NAMALWA (cell line): ENCODE measurements at places on chromosomes 7 and 10.
A peak's percentile ranks its signal among the peaks of the same experiment; 100 is the strongest.

- no peak for DNase-seq
Measured at GRCh38 chr7:27191833-27192545, 7.0 kb upstream of the HOXA11 start.

DNA sequence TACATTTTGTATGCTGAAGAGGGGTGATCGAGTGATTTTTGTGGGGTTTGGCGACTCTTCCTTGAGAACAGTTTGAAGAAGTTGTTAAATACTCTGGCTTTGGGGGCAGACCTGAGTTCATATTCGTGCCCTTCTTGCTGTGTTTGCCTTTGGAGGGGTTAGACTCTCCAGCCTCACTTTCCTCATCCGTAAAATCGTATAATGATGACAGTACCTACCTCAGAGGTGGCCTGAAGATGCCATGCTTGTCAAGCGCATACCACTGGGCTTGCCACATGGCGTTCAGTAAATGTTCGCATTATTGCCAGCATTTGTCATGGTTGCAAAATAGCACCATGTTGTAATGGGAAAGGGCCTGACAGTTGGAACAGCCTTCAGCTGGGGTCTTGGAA is 1.3 kb downstream of the STK17A start:
- DNase-seq: peak; percentile 79

GRCh38 chr10:132679217-132679595 is 106.7 kb downstream of the NKX6-2 start:
- DNase-seq: no peak

DNA sequence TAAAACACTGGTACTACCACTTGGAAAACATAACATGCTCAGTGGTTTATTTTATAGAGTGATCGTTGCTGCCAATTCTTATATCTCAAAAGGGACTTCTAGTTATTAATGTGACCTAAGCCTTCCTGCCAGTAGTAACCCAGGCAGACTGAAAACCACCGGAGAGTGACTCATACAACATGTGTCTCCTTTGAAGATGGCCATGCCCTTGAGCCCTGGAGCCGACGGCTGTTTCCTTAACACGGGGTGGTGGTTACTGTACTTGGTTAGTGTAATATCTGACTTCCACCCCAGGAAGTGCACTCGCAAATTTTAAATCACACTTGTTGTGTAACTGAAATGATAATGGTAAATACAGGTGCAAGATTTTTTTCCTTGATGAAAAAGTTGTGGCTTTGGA is 30.5 kb downstream of the JAKMIP3 start:
- DNase-seq: no peak

DNA sequence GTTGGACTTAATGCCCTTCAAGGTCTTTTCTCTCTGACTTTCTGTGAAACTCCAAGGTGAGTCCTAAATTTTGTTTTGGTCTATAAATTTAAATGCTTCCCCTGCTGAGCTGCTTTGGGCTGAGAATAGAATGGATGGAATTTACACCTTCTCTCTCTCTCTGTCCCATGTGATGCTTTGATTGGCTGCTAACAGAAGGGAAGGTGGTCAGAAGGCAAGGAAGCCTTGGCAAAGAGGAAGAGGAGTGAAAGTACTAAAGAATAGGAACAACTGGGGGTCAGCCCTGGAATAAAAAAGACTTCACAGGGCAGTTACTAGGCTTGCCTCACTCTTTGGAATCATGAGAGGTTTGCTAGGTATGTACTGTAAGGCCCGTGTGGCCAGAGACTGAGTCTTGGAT is 260.2 kb downstream of the AUTS2 start:
- no peak for DNase-seq

- DNase-seq: no peak
Measured at GRCh38 chr7:87853237-87853864, 22.8 kb downstream of the SLC25A40 start.
